NCI-H774 (cell line): ENCODE measurements at places on chromosomes 4 and X.

- DNase-seq = no peak
Observed at GRCh38 chr4:44415251-44415650, 33.4 kb downstream of the KCTD8 start.

DNA sequence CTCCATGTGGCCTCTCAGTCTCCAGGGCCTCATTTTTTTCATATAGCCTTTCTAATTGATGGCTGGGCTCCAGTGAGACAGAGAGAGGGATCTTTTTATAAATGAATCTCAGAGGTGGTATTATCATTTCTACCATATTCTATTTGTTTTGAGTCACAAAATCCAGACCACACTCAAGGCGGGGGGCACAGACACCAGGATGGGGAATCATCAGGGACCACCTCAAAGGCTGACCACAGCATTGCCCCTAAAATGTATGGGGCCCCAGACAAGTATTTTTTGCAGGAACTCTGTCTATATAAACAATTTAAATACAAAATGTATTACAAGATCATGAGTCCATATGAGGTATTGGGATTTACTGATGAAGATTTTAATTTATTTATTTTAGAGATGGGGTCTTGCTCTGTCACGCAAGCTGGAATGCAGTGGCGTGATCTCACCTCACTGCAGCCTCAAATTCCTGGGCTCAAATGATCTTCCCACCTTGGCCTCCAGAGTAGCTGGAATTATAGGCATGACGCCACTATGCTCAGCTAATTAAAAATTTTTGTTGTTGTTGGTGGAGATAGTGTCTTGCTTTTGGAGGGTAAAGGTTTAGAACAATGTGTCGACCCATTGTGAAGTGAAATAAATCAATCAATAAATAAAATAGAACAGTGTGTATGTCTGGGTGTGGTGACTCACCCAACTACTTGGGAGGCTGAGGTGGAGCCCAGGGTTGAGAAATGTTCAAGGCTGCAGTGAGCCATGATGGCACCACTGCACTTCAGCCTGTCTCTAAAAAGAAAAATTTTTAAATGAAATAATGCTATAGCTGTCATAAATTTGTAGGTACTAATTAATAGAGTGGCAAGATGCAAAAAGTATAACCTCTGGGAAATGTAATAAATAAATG is 29.4 kb downstream of the WDR13 start:
- DNase-seq = no peak

DNA sequence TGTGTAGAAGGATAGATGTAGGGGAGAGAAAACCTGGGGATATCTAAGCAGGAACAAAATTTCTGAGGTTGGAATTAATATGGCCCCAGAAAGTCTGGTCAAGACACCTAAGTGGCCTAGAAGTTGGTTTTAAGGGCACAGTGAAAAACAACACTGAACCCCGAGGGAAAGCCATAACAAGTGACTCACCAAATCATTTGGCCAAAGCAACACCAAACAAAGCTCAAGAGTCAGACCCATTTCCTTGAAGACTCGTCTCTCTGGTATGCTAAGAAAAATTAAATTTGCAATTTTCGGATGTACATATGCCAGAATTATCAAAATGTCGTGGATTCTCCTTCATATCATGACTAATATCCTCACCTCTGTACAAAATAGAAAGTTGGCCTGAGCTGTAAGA is 162.9 kb downstream of the SMIM20 start:
- DNase-seq = no peak

DNA sequence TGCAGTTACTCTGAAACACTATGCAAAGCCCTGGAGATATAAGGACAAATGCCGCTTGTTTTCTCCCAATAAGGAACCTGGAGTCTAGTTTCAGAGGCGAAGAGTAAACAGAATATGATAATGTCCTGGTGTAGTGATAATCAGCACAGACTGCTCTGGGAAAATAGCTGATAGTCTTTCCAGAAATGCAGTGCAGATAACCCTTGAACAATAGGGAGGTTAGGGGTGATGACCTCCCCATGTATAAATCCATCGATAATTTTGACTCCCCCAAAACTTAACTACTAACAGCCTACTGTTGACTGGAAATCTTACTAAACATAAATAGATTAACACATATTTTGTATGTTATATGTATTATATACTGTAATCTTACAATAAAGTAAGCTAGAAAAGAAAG is 1280.9 kb upstream of the TENM3 start:
- DNase-seq = no peak

- DNase-seq = no peak
Observed at GRCh38 chr4:108166441-108167315, 2.1 kb downstream of the LEF1 start.

- DNase-seq = no peak
Observed at GRCh38 chr4:105483840-105484239, 10.0 kb upstream of the PPA2 start.

DNA sequence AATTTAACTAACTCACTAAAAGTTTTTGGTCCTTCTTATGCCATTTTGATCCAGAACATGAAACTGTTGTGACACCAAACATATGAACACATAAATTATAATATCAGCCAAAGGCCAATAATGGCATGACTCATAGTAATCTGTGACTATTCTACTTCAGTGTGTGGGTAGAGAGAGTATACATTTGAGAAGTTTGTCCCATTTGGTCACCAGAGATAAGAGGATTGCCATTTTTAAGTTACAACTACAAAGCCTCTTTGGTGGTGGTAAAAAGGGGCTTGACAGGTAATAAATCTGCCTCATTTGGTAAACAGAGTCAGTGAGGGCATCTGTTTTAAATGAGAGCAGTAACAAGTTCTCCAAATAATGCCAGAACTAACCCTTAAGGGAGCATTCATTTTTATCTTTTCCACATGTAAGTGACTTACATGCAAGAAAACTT is 117.9 kb downstream of the TBC1D19 start:
- no peak for DNase-seq

GRCh38 chrX:7828594-7828993 is 14.4 kb upstream of the VCX start:
- no peak for DNase-seq

DNA sequence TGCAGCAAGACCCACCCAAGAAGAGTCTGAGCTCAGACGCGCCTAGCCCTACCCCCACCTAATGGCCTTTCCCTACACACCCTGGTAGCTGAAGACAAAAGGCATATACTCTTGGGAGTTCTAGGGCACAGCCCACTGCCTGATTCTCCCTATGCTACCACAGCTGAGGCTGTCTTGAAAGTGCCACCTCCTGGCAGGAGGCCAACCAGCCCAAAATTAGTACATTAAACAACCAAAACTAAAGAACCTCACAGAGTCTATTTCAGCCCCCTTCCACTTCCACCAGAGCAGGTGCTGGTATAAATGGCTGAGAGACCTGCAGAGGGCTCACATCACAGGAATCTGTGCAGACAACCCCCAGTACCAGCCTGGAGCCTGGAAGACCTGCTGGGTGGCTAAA is 119.1 kb downstream of the HMGN5 start:
- DNase-seq = no peak

- no peak for DNase-seq
Observed at GRCh38 chr4:53126099-53126498, 239.8 kb downstream of the SCFD2 start.

- DNase-seq = no peak
Observed at GRCh38 chr4:108891896-108892590, 129.2 kb upstream of the ETNPPL start.

- no peak for DNase-seq
Observed at GRCh38 chr4:125688841-125689240, 374.1 kb downstream of the FAT4 start.

DNA sequence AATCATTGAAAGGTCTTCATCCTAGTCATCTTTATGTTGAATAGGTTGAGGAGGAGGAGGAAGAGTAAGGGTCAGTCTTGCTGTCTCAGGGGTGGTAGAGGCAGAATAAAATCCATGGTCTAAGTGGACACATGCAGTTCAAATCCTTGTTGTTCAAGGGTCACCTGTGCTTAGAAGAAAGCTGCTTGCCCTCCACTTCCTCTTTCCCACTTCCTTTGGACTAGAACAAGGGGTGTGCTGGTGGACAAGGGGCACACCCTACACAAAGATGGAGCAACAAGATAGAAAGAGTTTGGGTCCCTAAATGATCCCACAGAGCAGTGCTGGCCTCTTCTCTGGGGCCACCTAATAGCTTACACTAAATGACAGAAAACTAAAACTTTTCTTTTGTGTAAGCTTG is 47.9 kb downstream of the HSD17B13 start:
- DNase-seq = no peak

DNA sequence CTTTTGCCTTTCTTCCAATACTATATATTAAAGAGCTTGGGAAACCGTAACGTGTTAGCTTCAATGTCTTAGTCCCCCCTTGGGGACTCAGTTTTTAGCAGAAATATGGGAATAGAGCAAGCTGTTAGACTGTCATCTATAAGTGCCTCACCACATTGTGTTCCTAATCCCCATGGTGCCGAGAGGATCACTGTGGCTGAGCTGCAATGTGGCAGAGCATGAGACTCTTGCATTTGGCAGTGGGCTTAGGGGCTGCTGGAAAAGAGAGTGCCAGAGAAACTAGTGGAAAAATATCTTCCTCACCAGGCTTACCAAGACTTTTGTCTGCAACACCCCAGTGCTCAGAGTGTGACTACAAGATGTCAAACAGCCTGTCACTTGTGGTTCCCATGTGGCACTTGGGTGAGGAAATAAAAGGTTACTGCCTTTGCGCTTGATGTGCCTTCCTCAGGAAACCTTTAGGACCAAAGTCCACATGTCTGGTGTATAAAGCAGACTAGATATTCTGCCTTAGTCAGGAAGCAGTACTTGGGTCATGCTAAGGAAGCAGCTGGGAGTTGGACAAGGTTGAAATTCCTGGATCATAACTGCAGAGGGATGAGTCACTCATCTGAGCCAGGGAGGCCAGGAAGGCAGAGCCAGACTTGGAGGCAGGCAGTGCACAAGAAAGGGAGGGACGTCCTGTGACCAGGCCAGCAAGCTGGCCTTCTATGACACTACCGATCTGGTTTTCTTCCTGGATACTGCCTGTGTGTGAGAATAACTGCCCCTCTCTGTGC is 9.7 kb upstream of the MAGEA4 start:
- DNase-seq = no peak

- no peak for DNase-seq
Observed at GRCh38 chrX:15948318-15948660, 93.7 kb upstream of the AP1S2 start.

GRCh38 chr4:127249767-127250108 is 383.0 kb upstream of the INTU start:
- DNase-seq = no peak

DNA sequence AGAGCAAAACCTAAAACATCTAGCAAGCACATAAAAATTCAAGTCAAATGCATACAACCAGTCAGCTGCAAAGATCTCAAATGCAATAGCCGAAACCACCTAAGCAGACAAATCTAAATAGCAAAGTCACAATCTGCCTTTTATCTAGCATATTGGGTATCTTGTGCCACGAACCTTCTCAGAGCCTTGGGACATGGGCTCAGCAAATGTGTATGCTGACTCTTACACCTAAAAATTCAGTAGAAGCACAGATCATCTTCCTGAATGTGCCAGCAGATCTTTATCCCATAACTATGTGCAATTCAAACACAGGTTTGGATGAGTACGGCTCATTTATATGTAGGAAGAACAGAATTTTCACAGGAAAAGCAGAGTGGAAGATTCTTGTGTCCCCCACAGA is 492.1 kb downstream of the INPP4B start:
- DNase-seq = no peak

GRCh38 chr4:185879666-185880312 is 67.8 kb upstream of the SORBS2 start:
- no peak for DNase-seq

- DNase-seq = no peak
Observed at GRCh38 chr4:6957994-6958393, 48.4 kb downstream of the TBC1D14 start.

DNA sequence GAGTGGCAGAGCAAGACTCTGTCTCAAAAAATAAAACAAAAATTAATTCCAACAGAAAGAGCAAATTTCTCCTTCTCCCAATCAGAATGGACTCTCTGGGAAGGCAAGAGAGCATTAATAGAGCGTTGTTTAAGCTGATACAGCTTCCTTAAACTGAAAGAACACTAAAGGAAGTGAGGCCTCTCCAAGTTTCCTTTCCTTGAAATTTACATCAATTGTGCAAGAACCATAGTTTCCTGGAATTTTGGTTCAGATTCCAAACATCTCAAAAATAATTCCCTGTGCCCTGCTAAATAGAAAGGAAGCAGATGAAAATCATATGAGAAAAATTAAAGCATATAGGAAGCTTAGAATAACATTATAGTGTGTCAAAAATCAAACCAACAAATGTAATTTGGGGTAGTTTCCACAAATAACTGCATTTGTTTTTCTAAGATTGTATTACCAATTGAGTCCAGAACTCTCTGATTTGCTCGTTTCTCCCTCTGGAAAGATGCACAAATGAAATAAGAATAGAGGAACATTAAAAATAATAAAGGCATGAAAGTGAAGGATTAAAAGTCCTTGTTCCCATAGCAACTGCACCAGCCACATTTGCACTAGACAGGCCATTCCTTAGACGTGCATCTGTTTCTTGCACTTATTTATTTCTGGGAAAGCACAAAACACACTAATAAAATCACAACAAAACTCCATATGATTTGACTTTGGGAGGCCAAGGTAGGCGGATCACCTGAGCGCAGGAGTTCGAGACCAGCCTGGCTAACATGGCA is 3.7 kb upstream of the FAM241A start:
- no peak for DNase-seq

GRCh38 chr4:140858897-140859296 is 102.7 kb upstream of the TBC1D9 start:
- DNase-seq = no peak

DNA sequence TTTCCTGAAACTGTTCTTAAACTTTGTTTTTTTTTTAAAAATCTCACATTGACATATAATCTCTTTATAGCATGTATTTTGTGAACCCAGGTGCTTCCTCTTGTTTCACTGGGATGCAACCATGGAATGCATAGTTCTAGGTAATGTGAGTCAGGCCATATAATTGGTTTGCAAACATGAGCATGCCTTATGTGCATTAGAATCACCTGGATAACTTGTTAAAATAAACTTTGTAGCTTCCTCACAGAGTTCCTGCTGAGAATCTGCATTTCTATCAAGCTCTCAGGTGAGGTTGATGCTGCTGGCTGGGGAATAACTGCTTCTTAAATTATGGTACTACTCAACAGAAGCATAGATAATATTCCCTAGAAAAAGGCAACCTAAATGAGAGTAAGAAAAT is 940.3 kb upstream of the LCORL start:
- DNase-seq = no peak

DNA sequence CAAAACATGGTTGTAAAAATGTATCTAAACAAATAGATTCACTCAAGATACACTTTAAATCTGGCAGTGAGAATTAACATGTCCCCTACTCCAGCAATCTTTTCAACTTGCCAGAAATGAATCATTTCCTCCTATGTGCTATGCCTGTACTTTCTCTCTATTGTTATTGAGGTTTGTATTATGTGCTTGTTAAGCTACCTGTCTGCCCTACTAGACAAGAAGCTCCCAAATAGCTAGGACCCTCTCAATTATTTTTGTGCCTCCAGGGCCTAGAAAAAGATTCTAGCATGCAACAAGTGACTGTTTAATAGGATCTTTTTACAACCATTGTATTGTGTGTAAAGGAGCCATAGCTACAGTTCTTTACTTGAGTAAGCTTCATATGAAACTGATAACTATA is 3.5 kb upstream of the SAP30 start:
- DNase-seq = no peak

- no peak for DNase-seq
Observed at GRCh38 chrX:9493936-9494335, 29.1 kb downstream of the TBL1X start.
